ENCODE measurements at places on chromosomes 1 and 21.
A peak's percentile ranks its signal among the peaks of the same experiment; 100 is the strongest.

DNA sequence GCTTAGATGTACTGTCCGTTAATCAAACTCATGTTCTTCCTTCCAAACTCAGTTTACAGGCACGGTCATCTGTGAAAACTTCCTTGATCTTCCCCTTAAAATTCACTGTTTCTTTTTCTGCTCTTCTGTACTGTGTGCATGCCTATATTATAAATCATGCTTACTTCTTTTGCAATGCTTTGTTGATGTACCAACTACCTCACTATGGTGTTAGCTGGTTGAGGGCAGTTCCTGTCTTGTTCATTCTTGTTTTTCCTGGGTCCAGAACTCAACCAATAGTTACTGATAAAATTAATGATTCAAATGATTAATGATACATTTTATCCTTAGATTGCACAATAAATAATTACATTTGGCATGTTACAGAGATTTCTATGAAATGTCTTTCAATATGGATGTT is 163.8 kb downstream of the CHRM3 start:
- no peak for DNase-seq

DNA sequence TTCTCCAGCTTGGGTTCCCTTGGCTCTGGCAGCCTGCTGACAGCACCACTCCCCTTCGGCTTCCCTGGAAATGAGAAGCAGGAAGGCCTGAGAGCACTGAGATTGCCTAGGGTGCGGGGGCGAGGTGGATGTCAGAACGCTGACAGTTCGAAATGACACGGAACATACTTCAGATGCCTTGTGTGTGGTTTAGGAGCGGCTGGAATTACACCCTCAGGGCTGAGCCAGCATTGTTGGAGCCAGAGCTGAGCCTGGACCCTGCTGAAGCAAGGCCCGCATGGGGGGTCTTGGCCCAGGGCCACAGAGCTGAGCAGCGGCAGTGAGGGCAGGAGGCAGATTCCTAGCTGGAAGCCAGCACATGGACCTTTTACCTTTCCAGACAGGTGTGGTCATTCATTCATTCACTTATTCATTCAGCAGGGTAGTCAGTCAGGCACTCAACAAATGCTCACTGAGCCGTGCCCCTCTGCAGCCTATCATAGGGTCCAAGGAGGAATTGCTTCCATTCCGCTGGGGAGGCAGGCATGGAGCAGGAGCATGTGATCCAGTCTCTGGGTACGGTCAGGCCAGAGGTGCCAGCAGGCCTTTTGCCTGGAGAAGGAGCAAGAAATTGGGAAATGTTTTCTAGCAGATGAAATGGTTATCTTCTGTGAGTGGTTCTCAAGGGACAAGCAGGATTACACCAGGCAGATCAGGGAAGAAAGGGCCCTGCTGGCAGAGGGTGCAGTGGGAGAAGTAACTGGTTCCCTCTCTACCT is 6.6 kb upstream of the FOXE3 start:
- no peak for DNase-seq

GRCh38 chr1:32702599-32703478 is at the start of gene SYNC:
TSS of gene SYNC (minus strand) at chr1:32702770. CDS start at chr1:32702660, 110 bp downstream.
- DNase-seq: peak; percentile 65

GRCh38 chr1:33866281-33866680 is 2.4 kb downstream of the HMGB4 start:
- no peak for DNase-seq

GRCh38 chr1:230747127-230747730 is at the start of gene CAPN9:
TSS of gene CAPN9 (plus strand) at chr1:230747388. CDS start at chr1:230747497, 109 bp downstream.
- no peak for DNase-seq

- DNase-seq: no peak
These were observed 8.0 kb downstream of the OSBPL9 start for GRCh38 chr1:51624855-51625254.

GRCh38 chr1:51445351-51446090 is 73.5 kb downstream of the EPS15 start:
- no peak for DNase-seq

DNA sequence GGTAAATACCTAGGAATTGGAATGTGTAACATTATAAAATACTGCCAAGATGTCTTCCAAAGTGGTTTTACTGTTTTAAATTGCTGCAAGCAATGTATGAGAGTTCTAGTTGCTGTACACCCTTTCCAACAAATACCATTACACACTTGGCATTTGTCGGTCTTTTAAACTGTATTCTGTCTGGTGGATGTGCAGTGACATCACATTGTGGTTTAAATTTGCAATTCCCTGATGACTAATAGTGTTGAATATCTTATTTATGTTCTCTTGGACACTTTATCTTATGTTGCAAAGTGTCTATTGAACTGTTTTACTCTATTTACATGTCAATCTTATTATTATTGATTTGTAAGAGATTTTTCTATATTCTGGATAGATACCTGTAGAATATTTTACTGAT is 561.2 kb upstream of the B3GALT2 start:
- no peak for DNase-seq

- no peak for DNase-seq
These were observed 20.3 kb downstream of the KCNQ4 start for GRCh38 chr1:40803902-40804301.

DNA sequence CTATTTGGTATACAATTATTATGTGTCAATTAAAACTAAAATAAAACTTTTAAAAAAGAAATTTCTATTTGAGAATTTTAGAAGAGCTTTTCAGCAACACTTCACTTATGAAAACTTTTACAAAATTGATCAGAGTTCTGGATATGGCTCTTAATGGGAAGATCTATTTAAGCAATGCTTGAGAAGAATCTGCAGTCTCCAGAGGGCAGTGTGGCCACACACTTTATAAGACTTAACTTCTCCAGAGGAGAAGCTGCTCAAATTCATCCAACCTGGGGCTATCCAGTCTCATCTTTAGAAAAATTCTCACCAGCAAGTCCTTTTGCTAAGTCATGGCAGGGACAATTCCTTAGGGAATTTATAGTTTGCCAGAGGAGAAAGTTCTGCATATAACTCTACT is 25.2 kb upstream of the AGO1 start:
- no peak for DNase-seq

DNA sequence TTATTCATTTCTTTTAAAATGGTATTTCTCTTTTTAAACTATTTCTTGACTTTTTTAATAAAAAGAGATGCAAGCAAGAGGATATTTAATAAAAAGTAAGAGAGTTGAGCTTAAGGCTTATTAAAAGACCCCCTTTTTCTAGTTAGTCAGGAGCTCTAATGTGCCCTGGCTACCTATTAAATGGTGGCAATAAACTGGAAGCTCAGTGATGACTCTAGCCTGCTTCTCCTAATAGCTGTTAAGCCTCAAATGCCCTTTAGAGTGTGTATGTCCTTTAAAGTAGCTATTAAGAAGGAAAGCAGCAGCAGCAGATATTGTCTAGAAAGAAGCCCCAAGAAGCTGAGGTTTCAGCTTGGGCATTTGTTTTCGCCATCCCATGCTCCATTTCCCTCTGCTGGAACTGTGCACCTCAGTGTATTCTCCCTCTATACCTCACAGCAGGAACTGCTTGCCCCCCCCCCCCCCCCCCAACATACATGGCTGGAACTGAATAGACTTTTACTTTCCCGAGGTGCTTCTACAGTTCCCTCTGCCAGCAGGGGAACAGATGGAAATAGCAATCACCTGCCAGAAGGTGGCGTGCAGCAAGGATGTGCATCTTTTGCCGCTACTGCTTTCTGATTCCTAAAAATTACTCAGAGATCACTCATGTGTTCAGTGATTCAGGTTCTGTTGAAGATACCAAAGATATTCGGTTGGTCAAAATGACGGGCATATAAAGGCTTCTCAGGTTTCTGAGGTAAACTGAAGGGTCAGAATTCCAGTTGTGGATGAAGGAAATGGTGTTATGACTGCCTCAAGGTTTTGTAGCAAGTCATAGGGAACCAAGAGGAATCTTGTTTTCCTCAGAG is 2.5 kb downstream of the RGS4 start:
- DNase-seq: peak; percentile 10

DNA sequence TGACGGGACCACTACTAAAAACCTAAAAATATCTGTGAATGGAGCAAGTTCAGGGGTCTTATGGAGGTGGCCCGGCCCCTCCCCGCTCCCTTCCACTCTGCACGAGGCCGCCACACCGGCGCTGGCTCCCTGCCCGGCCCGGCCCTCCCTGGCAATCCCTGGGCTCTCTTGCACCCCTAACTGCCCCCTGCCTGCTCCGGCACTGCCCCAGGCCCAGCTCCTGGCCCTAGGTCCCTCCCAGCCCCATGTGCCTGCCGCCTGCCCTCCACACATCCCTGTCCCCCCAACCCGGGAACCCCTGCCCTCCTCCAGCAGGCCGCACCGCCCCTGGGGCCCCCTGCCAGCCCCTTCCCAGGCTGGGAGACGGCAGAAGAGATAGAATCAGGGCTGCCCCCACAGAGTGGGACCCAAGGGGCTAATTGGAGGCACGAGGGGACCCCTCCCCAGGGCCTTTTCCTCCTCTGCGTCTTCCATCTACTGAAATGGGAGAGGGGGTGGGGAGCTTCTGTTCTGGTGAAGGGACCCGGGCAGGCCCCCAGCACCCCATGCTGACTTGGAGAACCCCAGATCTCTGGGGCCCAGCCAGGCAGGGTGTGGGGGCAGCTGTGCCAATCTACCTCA is 9.3 kb upstream of the CTRC start:
- DNase-seq: no peak

DNA sequence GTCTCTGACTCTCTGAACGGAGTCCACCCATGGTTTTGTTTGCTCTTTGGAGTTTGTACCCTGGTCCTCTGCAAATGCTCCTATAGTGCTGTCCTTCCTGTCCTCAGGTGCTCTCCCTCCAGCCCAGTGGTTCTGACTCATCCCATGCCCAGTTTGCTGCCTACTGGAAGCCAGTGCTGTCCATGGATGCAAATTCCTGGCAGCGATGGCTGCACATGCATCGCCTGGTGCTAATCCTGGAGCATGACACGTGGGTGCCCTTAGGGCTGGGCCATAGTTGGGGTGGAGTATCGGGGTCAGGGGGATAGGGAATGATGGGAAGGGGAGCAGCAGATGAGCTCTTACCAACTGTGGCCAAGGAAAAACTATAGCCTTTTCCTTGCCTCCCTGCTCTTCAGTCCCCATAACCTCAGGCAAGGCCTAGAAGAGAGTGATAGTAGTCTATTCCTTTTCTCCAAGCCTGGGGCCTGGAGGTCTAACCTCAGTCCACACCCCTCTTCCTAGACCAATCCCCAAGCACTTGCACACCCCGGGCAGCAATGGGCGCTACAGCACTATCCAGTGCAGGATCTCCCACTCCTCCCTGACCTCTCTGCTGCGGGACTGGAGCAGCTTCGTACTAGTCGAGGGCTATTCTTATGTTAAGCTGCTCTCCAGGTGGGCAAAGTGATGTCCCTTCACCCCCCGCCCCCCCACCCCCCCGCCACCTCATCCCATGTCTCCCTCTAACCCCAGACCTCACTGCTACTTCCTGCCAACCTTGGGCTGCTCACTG is 31.6 kb downstream of the HYI start:
- DNase-seq: no peak

GRCh38 chr1:159923203-159924024 is 1.9 kb downstream of the TAGLN2 start:
- DNase-seq: peak; percentile 61

GRCh38 chr1:15954316-15954715 is 21.6 kb downstream of the ZBTB17 start:
- no peak for DNase-seq

GRCh38 chr1:15220825-15221431 is 26.1 kb upstream of the FHAD1 start:
- DNase-seq: no peak

- no peak for DNase-seq
These were observed 63.7 kb upstream of the EPS8L3 start for GRCh38 chr1:109827466-109827865.

DNA sequence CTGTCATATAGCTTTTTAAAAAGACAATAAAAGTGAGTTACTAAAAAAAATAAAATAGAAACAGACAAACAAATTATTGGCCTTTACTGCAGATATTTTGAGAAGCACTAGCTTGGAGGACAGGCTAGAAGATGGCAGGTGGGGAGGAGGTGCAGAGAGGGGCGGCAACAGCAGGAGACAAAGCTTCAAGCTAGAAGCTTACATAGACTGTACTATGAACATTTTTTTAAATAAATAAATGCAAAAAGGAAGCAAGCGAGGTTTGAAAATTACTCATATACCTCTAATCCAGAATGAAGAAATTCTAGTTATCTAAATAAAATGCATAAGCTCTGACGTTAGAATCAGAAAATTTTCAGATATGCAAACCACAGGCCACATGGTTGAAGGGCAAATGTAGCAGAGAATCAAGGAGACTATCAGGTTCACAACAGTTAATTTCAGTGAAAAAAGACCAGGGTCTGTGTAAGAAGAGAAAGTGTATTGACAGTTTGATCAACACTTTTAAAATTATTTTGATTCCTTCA is 54.9 kb downstream of the NRIP1 start:
- no peak for DNase-seq

- no peak for DNase-seq
These were observed 22.5 kb upstream of the FCRL5 start for GRCh38 chr1:157574836-157575235.

DNA sequence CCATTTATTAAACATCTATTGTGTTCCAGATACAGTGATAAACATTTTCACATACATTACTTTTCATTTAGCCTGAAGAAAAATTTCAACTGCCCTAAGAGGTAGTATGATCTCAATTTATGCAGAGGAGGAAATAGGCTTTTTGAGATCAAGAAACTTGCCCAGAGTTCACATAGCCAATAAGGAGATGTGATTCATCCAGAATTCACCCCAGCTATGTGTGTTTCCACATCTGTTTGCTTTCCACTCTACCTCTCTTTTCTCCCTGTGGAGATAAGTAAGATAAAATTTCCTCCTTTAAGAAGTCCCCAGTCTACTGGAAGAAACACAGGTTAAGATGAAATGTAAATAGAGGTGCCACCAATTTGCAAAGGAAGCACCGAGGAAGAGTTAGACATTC is 199.7 kb upstream of the C8B start:
- no peak for DNase-seq

GRCh38 chr1:214236477-214236876 is 44.5 kb upstream of the SMYD2 start:
- no peak for DNase-seq
